ENCODE measurements at places on chromosomes 2 and 18.

- DNase-seq: no peak
Observed at GRCh38 chr2:231923010-231923344, 3.2 kb downstream of the NPPC start.

- DNase-seq: no peak
Observed at GRCh38 chr2:11043245-11043644, 112.0 kb upstream of the SLC66A3 start.

GRCh38 chr18:8496186-8496585 lies 113.1 kb upstream of the RAB12 start:
- no peak for DNase-seq

- no peak for DNase-seq
Observed at GRCh38 chr2:100707016-100707947, 112.7 kb upstream of the NPAS2 start.

DNA sequence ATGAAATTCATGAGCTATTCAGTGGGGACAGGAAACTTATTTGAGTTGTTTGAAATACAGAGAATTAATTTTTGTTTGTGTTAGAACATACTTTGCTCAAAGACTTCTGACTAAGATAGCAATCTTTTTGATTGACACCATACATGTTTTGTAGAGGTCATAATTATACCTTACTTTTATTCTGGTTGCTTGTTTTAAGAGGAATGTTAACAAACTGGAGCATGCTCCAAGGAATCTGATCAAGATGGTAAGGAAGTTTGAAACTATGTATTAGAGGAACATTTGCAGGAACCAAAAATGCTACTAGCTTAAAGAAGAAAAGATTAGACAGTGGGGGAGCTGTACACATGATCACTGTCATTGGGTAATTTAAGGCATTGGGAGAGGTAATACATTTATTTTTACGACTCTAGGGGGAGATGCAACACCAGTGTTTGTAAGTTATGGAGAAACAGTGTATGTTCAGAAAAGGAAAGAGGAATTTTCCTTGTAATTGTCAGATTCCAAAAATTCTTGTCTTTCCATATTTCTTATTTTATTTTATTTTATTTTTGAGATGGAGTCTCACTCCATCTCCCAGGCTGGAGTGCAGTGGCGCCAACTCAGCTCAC lies 8.0 kb downstream of the AGFG1 start:
- no peak for DNase-seq
